Amniotic stem cell (primary cell): ENCODE measurements at places on chromosomes 1 and 21.

- no peak for DNase-seq
Observed at GRCh38 chr1:36699113-36699911, 216.6 kb upstream of the CSF3R start.

DNA sequence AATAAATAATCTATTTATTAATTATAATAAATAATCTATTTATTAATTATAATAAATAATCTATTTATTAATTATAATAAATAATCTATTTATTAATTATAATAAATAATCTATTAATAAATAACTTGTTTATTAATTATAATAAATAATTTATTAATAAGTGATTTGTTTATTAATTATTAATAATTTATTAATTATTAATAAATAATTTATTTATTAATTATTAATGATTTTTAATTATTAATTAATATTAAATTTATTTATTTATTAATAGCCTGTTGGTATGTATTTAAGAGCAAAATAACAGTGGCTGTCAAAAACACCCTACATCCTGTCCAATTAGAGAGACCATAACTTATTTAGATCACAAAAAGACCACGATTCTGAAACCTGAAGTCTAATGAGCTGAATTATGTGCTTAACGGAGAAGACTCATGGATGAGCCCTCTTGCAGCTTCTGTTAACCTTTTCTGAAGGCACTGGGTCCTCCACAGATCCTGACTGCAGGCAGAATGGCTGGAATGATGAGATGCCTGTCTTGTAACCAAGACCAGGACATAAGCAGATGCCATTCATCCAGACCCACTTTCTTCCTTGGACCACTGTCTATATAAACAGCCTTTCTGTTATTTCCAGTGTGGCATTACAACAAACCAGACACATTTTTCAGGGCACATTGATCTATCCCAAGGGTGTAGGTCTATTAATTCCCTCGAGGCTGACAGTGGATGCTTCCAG is 134.2 kb downstream of the SETD4 start:
- no peak for DNase-seq

DNA sequence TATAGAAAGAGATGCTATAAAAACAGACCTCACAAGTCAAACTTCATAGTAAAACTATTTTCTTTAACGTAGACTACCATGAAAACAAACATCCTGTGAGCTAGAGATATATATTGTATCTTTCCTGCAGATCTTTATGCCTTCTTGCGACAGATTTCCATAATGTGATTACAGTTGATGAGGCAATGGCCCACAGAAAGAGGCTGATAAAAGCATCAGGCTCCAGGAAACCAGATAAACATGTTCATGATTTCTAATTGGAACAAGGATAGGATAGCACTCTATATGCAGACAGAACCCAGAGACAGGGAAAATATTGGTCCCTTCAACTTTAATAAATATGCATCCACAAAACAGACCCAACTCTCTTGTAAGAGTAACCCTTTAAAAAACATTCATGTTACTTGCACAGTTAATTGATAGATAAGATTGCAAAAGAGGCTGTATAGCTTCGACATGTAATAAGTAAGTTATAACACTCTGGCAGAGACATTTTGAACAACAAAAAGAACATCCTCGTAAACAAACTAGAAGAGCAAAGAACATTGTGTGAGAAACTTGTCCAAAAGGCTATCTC is 329.4 kb downstream of the AGBL4 start:
- DNase-seq: no peak

DNA sequence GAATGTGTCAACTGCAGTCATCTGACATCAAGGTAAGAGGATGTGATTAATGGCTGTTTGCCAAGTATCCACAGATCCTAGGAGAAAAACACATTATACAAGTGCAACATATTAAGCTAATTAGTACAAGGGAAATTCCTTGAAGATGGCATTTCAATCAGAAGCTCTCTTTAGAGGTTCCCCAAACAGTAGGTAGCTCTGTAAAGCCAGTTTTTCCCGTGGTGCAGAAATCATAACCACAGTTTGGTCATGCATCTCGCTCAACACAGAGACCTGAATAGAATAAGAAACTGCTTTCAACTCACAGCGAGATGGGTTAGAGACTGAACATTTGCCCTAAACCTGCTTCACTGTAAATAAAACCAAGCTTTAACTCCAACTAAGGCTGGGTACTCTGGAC is 230.5 kb upstream of the CAMK1G start:
- no peak for DNase-seq

GRCh38 chr1:182766881-182767645 is 22.5 kb upstream of the NPL start:
- DNase-seq: no peak

DNA sequence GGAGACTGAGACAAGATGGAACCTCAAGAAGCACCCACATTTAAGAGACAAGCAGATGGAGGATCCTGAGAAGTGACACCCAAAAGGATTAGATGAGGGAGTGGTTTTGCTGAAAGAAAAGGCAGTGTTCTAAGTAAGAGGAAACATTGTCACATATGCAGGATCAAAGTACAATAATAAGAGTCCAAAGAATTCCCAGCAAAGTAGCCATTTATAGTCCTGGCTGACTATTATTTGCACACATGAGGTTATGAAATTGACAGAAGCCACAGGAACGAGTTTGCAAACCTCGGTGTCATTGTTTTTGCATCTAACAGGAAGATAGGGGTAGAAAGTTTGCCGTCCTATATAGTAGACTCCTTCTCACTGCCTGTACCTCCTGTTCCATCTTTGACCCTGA is 41.3 kb downstream of the CHRM3 start:
- DNase-seq: no peak

GRCh38 chr1:109863667-109864046 is 47.0 kb upstream of the CSF1 start:
- DNase-seq: no peak

DNA sequence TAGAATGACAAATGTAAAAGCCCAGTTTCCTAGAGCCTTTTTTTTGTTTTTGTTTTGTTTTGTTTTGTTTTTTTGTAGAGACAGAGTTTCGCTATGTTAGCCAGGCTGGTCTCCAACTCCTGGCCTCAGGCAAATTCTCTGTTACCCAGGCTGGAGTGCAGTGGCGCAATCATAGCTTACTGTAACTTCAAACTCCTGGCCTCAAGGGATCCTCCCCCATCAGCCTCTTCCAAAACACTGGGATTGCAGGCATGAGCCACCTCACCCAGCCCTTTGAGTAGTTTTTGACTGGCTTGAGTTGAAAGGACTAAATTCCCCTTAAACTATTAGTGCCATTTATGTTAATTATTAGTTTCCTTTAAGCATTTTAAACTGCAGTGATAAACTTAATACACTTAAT is 28.8 kb upstream of the ZBTB18 start:
- no peak for DNase-seq

- no peak for DNase-seq
Observed at GRCh38 chr1:2617971-2618470, 14.8 kb downstream of the MMEL1 start.

- DNase-seq: peak; percentile 57
Observed at GRCh38 chr1:200488375-200489165, 78.7 kb upstream of the ZNF281 start.

DNA sequence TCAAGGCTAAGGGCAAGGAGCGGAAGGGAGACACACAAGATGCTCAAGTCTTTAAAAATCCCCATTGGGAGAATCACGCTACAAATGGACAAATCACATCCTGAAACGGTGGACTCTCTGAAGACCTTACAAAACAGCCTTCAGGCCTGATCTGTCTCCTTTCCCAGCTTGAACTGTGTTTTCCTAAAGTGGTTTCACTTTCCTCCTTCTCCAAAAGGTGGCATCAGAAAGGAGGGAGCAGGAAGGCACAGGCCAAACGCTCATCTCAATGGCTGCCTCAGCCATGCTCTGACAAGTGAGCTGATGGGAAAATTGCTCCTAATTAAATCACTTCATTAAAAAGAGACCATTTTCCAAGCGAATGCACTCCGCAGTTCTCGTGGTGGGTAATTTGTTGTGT is 47.7 kb downstream of the UTP25 start:
- peak; percentile 38 for DNase-seq

GRCh38 chr1:231216498-231216897 is 24.5 kb upstream of the GNPAT start:
- no peak for DNase-seq

DNA sequence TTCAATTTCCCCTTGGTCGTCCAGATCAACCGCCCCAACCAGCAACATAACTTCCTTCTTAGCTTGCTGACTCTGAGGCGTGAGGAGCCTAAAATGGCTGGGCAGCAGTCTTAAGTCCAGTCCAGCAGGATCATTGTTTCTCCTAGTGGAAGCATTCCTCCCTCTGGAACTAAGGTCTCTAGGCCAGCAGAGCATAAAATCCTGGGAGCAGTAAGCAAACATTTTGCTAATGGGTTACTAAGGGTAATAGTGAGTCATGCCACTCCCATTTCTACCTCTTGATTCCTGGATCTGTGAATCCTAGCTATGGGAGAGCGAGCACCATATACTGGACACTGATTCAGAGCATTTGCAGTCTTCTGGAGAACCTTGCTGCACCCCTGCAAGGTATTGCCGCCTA is 59.9 kb downstream of the ADSS2 start:
- no peak for DNase-seq

GRCh38 chr1:36942148-36942547 is 92.2 kb downstream of the GRIK3 start:
- no peak for DNase-seq

- no peak for DNase-seq
Observed at GRCh38 chr1:2303016-2303775, 75.1 kb downstream of the SKI start.

DNA sequence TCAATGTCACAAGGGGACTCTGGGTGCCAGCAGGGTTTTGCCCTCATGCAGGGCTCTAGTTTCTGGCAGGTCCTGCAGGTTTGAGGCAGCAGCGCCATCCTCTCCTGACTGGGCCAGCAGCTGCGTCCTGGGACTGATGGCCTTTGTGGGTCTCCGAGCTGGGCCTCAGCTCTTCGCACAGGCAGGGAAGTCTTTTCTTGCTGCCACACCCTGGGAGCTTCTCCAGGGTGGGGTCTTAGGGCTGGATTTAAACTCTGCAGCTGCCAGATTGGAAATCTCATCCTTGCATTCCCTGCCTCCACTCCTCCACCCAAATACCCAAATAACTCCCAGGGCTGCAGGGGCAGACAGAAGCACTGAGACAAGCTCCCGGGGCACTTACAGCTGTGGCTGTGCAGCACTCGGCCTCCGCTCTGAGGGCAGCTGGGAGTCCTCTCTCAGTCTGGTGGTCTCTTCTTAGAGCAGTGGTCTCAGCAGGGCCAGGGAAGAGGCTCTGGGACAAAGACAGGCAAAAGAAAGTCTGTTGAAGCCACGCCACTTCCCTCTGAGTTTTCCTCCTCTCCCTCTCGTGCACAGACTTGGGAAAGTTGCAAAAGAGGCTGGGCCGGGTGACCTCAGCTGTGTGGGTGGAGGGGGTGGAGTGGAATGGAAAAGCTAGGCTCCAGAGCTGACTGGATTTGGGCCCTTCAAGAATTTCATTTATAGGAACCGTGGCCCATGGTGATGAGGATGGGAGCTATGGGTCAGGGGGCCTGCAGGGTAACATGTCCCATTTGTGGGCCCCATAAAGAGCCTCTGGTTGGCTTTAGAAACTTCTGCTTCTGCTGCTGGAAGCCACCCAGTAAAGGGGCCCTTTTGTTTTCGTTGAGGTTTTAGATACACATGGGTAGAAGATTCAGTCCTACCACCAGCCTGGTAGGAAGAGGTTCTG is at the start of gene RAB7B:
Gene RAB7B, minus strand, starts transcription at position 525 of the 931 bp plus-strand sequence. CDS start 9,260 bp downstream, outside the sequence.
- peak; percentile 46 for DNase-seq

- DNase-seq: no peak
Observed at GRCh38 chr1:165369255-165369848, 12.8 kb upstream of the LMX1A start.

GRCh38 chr1:99705385-99705784 is 59.5 kb downstream of the PALMD start:
- no peak for DNase-seq

GRCh38 chr1:36307601-36308330 is 1.6 kb downstream of the SH3D21 start:
- no peak for DNase-seq

- no peak for DNase-seq
Observed at GRCh38 chr1:15941044-15941840, 34.7 kb downstream of the ZBTB17 start.

- DNase-seq: no peak
Observed at GRCh38 chr1:177848577-177848976, 121.3 kb downstream of the SEC16B start.

DNA sequence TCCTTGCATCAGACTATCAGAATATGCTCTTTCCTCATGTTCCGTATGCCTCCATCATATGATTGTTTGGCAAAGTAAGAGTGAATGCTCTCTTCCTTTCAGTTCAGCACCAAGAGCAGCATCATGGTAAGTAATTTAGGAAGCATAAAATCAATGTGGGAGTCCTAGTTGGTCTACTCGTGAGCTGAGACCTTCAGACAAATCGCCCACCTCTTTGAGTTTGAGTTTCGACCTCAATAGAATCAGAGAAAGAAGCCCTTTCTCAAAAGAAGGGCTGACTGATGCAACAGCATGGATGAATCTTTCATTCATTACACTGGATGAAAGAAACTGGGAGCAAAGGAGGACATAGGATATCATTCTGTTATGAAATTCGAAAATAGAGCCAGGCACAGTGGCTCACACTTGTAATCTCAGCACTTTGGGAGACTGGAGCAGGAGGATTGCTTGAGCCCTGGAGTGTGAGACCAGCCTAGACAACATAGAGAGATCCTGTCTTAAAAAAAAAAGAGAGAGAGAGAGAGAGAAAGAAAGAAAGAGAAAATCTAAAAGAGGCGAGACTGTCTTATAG is 112.5 kb downstream of the ZC3H11B start:
- no peak for DNase-seq

GRCh38 chr1:161265305-161265704 is 6.8 kb downstream of the PCP4L1 start:
- no peak for DNase-seq

- peak; percentile 88 for DNase-seq
Observed at GRCh38 chr1:59057211-59057694, 239.6 kb upstream of the FGGY start.

DNA sequence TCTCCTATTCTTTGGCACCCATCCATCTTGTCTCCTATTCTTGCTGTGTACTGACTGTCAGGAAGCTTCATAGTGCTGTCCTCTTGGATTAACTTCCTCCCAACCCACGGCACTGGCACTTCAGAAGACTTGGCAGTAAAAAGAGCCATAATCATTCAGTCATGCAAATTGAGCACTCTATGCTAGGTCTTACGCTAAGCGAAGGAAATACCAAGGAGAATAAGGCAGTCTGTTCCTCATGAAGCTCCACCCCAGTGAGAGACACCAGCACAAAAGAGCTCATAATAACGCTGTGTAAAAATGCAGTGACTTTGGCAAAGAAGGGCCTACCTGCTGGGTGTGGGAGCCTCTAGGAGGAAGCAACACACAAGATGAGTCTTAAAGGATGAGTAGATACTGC is 67.1 kb downstream of the GFI1 start:
- DNase-seq: no peak

DNA sequence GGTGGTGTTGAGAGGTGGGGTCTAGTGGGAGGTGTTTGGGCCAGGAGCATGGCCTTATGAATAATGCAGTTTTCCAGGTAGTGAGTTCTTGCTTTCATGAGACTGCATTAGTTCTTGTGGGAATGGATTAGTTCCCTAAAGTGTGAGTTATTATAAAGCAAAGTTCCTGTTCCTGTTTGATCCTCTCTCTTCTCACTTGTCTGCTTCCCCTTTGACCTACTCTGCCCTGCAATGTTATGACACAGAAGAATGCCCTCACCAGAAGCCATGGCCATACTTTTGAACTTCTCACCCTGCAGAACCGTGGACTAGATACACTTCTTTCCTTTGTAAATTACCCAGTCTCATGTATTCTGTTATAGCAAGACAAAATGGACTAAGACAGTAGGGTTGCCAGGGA is 53.6 kb downstream of the MAP3K7CL start:
- no peak for DNase-seq

GRCh38 chr21:24290151-24290833 is 1317.0 kb downstream of the MRPL39 start:
- DNase-seq: no peak
